ENCODE measurements at places on chromosomes 4 and X.
A peak's percentile ranks its signal among the peaks of the same experiment; 100 is the strongest.

DNA sequence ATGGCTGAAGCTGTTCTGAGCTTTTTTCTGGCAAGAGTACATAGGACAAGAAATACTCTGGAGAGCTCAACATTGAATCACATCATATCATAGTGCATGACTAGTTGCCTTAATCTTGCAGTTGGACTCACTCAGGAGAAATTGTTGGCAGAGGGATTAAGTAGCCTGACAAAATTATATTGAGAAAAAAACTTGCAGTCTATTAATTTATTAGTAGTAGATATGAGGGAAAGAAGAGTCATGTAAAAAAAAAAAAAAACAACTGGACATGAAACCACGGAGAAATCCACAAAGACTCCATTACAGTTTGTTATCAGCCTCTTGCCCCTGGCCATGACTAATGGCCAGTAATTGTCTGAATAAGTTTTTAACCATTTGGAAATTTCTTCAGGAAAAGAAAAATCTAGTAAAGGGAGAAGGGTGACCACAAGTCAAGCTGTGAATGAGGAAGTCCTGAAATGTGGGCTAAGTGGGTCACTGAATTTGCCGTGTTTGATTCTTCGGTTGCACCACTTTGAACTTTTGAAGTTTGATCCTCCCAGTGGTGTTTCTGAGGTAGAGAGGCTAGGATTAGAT, 45.6 kb downstream of the FHL1 start:
- no peak for DNase-seq

- peak; percentile 40 for DNase-seq
Observed at GRCh38 chrX:7925867-7926472, 1.2 kb downstream of the PNPLA4 start.

DNA sequence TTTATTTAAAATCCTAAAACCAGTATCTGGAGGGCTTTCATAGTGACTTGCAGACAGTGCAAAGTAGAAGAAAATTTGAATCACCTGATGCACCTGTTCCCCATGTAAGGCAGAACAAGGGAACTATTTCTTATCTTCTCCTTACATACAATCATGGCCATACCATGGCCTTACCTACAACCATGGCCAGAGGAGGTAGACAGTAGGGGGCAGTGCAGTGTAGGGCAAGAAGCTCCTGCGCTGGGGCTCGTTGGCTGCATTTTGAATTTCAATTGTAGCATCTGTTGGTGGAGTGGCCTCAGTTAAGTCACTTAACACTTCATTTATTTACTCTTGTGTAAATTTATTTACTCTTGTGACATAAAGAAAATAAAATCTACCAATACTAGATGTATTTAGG, 33.0 kb downstream of the GALNTL6 start:
- DNase-seq, result no peak

DNA sequence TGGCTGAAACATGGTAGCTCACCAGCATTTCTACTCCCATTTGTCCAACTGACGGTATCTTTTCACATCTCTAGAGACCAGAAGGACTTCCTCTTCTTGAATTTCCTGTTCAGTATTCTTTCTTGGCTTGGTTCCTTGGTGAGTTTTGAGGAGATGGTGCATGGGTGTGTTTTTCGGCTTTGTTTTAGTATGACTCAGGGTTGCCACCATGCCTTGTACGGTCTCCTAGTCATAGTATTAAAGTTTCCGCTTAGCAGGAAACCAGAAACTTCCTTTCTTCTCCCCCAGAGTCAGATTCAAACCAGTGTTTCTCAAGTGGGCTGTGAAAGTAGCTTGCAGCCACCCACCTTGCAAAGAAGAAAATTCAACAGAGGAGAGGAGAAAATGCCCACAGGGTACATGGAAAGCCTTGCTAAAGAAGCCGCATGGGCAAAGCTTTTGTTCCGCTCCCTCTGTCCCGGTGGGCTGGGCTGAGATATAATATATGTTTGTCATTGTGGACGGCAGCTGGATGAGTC, 5.7 kb downstream of the CD99 start:
- peak; percentile 62 for DNase-seq

- no peak for DNase-seq
Observed at GRCh38 chr4:123250843-123251242, 145.8 kb upstream of the SPRY1 start.

DNA sequence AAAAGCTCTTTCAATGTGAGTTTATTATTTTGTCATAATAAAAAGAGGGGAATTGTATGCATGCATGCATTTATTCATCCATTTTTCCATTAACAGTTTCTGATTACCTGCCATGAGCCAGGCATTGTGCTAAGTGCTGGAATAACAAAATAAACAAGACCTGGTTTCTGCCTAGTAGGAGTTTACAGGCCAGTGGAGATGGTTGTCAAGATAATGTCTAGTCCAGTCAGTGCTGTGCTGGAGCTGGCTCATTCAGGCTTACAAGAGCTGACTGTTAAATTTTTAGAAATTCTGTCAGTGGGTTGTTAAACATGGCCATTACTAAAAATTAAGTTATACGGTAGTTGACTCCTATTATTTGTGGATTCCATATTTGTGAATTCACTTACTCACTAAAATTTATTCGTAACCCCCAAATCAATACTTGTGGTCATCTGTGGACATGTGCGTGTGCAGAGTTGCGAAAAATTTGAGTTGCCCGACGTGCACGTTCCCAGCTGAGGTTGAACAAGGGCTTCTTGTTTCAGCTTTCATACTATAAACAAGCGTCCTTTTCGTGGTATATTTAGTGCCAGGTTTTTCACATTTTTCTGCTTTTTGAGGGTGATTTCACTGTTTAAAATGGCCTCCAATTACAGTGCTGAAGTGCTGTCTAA, 172.3 kb upstream of the RPS6KA3 start:
- no peak for DNase-seq

Data from naive thymus-derived CD4-positive, alpha-beta T cell (primary cell).